ENCODE measurements at places on chromosomes 11 and 22.
A peak's percentile ranks its signal among the peaks of the same experiment; 100 is the strongest.

DNA sequence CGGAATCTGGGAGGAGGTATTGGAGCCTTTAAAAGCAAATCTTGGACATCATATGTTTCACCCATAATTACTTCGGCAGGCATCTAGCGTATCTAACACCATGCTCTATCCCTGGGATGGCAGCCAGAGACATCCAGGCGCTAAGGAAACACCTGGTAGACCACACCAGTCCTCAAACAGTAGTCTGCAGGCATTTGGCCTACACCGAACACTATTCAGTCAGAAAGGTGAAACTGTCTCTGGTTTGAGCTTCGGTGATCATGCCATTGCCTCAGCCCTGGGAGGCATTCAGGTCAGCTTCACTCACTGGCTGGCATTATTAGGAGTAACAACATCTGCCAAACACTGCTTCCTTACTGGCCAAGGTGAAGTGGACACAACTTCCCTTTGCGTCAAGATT, 11.7 kb downstream of the SIRT3 start:
- DNase-seq, result no peak

DNA sequence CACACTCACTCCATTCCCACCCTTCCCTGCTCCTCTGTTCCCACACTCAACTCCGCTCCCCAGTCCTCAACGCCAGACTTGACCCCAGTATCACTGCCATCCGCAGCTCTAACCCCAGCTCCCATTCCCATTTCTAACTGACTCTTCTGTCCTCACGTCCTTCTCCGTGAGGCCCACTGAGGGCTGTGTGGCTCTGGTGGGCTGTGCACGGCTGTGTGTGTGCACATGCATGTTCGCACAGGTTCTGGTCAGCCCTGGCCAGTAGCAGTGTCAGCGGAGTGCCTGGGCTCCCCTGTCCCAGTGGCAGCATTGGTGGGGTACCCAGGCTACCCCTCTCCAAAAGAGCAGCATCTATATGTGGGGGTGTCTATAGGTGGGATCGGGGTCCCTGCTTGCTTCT, 5.0 kb downstream of the CAPN1 start:
- no peak for DNase-seq

DNA sequence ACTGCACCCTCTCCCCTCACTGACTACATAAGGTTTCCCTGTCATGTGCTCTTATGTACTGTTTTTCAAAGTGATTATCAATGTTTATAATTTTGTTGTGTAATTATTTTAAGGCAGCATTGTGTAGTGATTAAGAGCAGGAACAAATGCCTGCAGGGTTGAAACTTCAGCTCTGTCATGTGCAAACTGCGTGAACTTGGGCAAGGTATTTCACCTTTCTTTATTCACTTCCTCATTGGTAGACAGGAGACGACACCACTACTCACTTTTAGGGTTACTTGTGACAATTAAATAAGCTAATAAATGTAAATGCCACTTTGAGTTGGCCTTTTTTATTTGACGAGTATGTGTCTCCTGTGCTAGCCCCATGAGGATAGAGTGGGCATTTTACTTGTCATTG, 86.5 kb upstream of the E2F8 start:
- no peak for DNase-seq

DNA sequence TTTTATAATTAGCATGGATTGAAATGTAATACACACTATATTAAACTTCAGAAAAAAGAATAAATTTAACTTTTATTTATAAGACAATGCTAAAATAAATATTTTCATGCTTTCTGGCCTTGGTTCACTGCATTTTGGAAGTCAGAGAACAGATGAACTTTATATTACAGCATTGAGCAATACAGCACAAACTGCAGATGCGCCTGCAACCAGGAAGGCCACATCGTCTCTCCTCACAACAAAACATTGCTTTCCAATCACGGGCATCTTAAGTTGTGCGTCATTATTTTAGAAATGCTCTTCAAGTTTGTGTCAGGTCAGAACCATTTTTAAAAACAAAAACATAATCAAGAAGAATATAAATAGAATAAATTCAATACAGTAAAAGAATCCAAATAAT, 89.3 kb upstream of the CEP126 start:
- DNase-seq, result no peak

GRCh38 chr11:78715639-78716311, 141.1 kb upstream of the NARS2 start:
- peak; percentile 71 for DNase-seq

DNA sequence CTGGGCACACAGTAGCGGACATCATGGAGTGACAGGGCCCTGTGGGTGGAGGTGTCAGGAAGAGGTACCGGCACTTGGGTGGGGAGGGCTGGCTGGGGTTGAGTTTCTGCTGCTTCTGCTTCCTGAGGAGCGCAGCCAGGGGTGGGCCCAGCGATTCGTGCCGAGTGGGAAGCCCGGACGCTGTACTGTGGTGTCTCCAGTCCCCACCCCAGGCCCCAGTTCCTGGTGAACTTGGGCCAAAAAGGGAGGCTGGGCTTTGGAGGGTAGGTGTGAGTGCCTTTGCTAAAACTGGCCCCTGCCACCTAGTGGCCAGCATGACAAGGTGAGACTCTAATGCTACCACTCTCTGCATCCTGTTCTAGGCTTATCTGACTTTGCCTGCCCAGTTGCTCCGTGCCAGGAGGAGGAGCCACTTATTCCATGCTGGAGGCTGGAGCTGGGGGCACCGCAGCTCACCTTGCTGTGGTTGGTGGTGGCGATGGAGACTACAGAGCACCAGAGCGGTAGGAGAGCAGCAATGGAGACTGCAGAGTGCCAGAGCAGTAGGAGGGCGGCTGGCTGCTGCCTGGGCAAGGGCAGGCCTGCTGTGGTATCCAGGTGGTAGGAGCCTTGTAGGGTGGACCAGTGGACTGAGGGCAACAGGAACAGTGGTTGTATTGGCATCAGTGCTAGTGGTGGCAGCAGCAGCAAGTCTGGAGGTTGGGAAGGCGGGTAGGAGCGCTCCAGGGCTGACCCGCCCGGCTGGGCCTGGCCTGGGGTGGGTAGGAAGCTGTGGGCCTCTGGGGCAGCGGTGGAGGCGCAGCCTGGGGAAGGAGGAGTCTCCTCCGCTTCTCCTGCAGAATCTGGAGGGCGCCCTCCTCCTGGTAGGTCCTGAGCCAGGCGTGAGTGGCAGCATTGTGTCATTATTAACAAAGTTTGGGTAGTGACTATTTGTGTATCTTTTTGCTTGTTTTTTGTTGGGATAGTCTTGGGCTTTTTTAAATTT, 2.2 kb upstream of the RFPL2 start:
- no peak for DNase-seq

DNA sequence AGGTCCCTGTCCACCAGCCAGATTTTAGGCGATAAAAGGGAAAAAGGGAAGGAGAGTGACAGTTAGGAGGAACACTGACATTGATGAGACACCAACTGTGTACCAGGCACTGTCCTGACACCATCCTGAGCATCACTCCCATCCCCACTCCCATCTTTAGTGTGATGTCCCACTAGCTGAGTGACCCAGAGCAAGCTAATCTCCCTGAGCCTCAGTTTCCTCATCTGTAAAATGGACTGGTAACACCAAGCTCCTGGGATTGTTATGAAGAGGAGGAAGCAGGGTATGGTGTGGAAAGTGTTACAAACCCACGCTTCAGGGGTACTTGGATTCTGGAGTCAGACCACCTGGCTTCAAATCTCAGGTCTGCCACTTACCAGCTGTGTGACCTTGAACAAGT, 8.5 kb upstream of the P2RY6 start:
- DNase-seq, result no peak

DNA sequence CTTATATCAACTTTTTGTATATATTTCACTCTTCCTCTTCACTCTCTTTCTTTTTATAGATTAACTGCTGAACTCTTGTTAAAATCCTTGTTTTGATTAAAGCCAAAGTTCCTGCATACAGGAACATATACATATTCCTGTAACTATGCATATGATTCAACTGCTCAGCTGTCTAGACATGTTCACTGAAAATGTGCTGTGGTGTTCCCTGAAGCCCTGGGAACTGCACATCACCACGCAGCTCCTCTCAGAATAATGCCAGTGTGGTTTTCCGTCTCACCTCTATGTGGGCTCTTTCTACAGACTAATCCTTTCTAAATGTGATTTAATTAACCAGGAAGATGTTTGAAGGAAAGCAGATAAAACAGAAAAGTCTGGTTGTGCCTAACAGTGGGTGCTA, 25.6 kb upstream of the MMP12 start:
- peak; percentile 7 for DNase-seq

DNA sequence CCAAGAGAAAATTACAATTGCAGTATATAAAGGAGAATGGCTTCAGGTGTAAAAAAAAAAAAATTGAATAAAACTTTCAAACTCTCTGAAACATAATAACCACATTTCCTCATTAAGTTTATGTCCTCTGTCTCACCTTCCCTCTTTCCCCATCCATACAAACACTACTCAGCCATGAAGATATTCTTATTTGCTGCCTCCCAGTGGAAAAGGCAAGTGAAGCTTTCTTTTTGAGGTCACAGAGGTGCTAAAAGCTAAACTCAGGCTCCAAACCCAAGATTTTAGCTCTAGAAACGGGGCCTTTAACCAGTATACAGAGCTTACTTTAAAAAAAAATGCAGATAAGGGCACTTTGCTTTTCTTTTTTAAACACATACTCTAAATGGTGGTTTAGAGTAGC, 1568.5 kb downstream of the FAM181B start:
- DNase-seq, result no peak

DNA sequence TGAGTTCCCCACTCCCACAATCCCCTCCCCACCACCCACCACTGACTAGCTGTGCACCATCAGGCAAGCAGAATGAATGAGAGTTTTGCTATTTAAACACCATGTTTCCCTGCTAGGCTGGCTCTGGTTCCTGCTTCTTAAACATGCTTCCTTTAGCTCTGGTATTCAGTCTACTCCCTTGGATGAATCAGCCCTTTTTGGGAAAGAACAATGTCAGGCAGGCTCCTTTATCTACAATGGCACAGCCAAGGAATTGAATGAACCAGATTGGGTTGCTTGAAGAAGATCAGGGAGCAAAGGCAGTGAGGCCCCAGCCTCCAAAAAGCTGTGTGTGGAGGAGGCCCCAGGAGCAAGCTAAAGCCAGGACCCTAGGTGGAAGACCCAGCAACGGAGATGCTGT, 92.9 kb upstream of the ISX start:
- DNase-seq, result no peak

- no peak for DNase-seq
These were observed 91.3 kb downstream of the DHCR7 start for GRCh38 chr11:71356904-71357303.

- DNase-seq, result peak; percentile 22
These were observed 46.3 kb downstream of the LDLRAD3 start for GRCh38 chr11:35990170-35990569.

DNA sequence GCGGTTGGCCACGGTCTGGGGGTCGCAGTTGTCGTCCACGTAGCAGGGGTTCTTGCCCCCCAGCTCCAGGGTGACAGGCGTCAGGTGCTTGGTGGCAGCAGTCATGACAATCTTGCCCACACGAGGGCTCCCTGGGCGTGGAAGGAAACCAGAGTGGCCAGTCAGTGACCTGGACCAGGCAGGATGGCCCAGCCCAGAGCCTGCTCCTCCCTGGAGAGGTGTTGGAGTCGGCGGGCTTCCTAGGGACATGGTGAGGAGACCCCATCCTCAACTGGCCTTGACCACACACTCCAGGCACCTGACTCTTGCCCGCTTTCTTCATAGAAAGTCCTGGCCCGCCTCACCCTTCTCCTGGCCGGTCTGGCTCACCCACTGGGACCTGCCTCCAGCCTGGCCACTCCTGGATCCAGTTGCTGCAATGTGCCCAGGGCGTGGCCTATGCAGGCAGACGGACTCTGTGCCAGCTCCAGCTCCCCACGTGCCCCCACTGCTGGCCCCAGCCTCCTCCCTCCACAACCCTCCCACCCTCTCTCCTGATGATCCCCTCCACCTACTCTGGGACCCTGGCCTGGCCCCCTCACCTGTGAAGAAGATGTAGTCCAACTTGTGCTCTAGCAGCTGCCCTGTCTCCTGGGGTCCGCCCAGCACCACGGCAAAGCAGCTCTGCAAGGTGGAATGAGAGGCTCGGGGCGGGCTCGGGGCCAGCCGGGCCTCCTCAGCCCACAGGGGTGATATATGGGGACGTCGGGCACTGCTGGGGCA, 8.7 kb downstream of the ALDH3B2 start:
- no peak for DNase-seq

GRCh38 chr22:44669561-44669976, 32.4 kb upstream of the PRR5 start:
- no peak for DNase-seq

DNA sequence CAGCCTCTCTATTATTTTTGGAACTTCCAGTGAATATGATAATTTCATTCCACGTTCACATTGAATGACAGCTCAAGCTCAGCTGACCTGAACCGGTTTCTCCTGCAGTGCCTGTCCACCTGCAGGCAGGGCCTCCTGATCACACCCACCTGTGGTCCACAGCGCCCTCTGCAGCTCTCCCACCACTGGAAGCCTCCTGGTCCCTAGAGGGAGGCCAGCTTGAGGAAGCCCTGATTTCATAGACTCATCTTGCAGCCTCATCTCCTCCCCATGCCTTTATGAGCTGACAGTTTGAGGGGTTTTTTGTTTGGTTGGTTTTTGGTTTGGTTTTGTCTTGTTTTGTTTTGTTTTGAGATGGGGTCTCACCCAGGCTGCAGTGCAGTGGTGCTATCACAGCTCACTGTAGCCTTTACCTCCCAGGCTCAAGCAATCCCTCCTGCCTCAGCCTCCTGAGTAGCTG, 29.9 kb upstream of the MALAT1 start:
- DNase-seq, result peak; percentile 32

GRCh38 chr11:1488575-1489180, 2.1 kb upstream of the MOB2 start:
- no peak for DNase-seq

- no peak for DNase-seq
These were observed 8.6 kb downstream of the ARAP1 start for GRCh38 chr11:72743321-72744221.

DNA sequence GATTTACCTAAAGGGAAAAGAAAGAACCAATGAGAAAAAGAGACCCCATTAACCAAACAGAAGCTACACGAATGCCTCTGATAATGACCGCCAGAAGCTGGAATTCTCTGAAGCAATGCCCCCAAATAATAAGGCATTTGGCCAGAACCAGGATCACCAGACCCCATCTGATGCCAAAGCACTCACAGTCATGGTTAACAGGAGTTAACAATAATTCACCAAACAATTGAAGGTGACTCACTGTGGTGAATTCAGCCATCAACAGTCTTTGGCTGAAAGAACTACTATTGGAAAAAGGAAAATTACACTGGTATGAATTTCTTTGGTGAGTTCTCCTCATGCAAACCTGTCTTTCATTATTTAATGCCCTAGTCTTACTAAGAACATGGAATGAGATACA, 21.9 kb upstream of the NFRKB start:
- DNase-seq, result no peak

- no peak for DNase-seq
These were observed 46.8 kb downstream of the FAM83F start for GRCh38 chr22:40041366-40042137.

- DNase-seq, result no peak
These were observed 264.2 kb downstream of the TMEM135 start for GRCh38 chr11:87301785-87302540.

- DNase-seq, result no peak
These were observed 404.1 kb downstream of the TBC1D22A start for GRCh38 chr22:47166446-47167016.

- peak; percentile 76 for DNase-seq
These were observed at the start of gene ADAMTS15 for GRCh38 chr11:130448416-130449309. Gene ADAMTS15 (plus strand): TSS chr11:130448645. CDS start chr11:130448974, 329 bp downstream.
